ENCODE measurements at places on chromosomes 5 and 9.
A peak's percentile ranks its signal among the peaks of the same experiment; 100 is the strongest.

- no peak for DNase-seq
Observed at GRCh38 chr9:2872931-2873323, 29.0 kb upstream of the PUM3 start.

DNA sequence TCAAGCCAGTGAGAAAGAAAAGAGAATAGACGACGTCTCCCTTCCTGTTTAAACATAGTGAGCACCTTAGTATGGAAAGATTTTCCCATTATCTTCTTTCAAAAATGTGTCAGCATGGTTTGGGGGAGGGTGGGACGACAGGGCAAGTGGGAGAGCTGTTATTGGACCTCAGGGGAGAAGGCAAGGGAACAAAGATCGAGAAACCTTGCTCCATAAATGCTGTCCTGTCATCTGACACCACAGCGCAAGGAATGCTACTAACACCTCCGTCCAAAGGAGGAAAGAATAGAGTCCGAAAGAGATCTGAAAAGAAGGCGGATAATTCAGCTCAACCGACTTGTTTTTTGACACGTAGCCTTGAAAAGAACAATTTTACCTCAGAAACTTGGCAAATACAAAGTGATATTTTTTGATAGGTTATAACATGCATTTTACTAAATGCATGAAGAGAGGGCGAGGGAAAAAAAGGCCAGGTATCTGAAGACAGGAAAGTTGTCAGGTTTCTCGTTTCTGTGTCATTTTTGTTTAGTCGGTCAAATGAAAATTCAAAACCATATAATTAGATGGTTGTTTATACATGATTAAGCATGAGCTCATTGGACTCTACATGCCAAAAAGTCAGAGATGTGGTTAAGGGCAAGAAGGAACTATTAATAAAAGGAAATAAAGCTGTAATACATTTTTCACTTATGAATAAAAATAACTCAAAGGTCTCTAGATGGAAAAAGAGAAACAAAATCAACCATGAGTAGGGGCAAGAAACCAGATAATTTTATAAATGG, 155.7 kb downstream of the GLIS3 start:
- DNase-seq: no peak

GRCh38 chr9:137202966-137203365, 2.4 kb upstream of the TPRN start:
- no peak for DNase-seq

- no peak for DNase-seq
Observed at GRCh38 chr9:111730937-111731567, 63.7 kb downstream of the SHOC1 start.

DNA sequence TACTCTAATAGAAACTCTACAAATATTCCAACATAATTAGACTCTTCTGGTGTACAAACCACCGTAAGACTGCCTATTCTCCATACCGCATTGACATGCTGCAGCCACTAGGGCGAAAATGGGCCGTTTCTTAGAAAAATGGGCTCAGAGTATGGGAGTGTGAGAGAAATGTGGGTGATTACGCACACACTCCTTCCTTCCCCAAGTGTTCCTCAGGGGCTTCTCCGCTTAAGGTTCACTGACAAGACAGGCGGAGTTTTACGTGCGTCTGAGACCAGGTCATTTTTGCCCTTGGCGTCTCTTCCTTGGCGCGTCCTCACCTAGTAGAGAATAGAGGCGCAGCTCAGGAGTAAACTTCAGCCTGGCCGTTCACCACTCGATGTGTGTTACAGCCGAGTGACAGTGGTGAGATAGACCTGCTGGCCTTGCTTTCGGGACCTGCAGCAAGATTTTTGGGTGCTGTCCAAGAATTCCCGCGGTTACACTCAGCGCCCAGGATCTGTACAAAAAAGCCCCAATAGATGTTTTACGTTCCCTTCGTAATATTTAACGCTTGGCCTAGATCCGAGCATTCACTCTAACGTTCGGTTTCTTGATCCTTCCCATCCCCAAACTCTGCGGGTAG, 1.8 kb upstream of the NTRK2 start:
- DNase-seq: peak; percentile 63

GRCh38 chr9:96661711-96662110, 6.6 kb upstream of the PRXL2C start:
- no peak for DNase-seq

- DNase-seq: no peak
Observed at GRCh38 chr9:20312732-20313131, 309.6 kb downstream of the MLLT3 start.

DNA sequence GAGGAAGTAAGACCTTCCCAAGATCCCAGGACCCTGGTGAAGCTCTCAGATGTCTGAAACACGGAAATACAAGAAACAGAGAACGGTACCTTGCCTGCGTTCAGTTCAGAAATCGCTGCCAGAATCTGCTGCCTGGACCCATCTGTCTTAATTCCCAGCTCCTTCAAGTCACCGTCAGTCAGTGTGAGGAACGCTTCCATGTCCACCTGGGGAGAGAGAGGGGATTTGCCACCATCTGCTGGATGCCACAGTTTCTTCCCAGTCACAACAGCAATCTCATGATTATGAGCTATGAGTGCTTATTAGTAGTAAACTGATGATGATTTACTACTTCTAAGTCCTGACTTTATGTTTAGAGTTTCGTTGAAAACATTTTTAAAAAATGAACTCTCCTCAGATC, 36.7 kb upstream of the GABBR2 start:
- DNase-seq: no peak

DNA sequence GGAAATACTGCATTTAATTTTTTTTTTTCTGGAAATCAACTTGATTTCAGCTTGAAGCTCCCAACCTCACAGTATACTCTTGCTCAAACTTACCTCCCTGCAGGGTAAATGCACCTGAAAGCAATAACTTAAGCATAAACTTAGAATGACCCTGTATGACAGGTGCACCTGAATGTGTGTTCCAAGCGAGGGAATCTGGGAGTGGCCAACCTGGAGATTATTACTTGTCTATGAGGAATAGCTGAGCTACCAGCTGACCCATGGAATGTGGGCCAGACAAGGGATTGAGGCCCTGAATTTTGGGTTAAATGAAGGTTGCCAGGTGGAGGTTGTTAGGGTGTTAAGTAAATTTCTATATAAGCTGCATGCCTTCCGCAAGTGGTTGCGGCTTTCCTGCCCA, 140.6 kb downstream of the OSTF1 start:
- DNase-seq: no peak

DNA sequence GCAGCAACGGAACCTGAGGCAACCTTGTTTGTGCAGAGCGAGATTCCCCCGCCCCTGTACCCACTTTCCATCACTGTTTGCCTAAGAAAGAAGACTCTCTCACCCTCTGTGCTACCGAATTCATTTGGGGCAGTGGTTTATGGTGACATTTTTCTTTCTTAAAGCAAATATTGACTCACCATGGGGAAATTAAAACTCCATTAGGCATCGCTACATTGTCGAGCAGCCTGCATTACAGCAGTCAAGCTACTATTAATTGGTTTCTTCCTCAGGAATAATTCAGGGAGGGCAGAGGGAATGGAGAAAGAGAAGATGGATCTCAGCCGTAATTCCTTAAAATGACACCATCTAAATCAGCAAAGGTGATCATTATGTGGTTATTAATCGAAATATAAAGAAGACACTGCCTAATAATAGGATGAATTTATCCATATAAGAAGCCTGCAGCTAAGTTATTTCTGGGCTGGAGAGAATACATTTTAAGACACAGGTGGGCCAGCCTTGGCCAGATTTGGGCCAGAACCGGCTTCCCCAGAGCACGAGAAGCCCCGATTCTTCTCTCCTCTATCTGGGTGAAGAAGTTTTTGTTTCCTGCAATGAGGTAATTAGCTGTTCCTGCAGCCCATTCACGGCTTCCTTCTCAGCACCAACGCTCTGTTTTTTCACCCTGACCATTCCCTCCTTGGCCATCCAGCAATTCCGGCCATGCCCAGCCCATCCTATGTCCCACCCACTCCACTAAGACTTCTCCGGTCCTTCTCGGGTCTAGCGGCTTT, 16.8 kb downstream of the CFAP77 start:
- DNase-seq: no peak

DNA sequence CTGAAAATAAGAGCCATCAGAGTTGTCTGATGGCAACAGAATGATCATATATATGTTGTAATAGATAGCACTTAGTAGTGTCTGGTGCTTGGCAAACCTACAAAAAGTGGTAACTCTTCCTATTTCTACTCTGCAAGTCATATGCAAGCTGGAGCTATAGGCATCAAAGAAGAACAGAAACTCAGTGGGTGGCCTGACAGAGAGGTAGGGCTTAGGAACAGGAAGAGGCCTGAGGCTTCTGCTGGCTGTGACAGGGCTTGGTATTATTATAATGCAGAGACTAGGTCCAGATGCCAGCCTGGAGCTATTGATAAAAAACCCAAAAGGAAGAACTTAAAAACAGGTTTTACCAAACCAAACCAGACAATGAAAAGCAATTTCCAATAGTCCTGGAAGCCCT, 4.4 kb upstream of the DIAPH1 start:
- no peak for DNase-seq

- DNase-seq: no peak
Observed at GRCh38 chr9:109439378-109440116, 58.6 kb downstream of the PTPN3 start.

DNA sequence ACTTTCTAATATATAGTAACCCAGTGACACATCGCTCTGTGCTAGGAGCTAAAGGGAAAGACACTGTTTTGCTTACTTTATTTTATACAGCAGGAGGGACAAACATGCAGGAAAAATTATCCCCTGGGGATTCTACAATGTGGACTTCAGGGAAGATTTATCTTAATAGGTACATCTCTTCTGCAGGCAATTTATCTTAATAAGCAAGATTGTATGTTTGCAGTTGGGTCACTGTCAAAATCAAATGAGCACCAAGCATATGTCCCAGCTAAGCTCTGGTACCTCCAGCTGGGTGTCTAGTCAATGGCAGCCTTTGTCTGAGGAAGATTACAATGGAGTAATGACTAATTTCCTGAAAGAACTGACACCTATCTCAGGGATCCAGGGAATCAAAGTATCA, 309.9 kb upstream of the PANK3 start:
- no peak for DNase-seq

DNA sequence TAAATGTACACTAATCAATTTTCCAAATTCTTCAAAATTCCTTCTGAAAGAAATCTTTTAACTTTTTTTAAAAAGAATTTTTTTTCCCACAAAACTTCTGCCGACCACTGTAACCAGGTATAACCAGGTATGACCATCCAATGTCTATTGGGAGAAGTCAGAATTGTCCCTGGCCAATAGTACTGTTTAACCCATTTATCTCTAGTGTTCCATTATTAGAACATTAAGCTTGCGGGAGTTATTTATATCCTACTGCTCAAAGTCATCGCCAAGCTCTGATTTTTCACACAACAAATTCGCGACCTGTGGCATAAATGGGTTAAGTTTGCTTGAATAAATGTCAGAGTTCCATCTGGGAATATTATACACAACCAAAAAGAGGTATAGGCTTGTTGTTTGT, 343.2 kb downstream of the ANXA1 start:
- no peak for DNase-seq

DNA sequence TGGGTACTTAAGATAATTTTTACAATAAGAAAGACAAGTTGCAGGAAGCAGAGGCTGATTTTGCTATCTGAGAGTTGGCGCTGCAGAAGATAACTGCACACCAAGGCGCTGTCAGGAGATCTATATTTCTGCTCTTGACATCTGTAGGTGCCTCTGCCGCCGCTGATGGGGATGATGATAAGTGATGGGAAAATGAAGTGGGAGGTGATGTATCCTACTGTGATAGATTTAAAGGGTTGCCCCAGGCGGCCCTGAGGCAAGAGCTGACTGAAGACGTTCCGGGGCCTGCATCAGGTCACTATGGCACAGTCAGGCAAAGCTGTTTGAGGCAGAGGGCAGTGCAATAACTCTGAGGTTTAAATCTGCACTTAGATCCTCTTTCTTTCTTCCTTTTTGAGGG, 78.1 kb downstream of the SNCAIP start:
- DNase-seq: no peak

- DNase-seq: no peak
Observed at GRCh38 chr9:130522233-130522808, 57.1 kb upstream of the FUBP3 start.

DNA sequence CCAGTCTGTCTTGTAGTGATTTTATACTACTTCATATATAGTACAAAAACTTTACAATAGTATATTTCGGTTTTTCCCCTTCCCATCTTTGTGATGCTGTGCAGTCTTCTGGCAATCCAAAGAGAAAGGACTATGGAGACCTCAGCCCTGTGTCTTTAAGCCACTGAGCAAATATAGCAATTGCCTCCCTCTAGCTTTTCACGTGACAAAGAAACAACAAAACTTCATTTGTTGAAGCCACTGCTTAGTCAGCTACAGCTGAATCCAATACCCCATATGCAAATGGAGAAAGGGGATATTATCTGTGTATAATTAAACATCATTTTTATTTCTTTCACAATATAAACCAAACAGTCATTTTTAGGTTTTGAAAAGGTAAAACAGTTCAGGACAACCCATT, 142.8 kb upstream of the STK32A start:
- DNase-seq: no peak

DNA sequence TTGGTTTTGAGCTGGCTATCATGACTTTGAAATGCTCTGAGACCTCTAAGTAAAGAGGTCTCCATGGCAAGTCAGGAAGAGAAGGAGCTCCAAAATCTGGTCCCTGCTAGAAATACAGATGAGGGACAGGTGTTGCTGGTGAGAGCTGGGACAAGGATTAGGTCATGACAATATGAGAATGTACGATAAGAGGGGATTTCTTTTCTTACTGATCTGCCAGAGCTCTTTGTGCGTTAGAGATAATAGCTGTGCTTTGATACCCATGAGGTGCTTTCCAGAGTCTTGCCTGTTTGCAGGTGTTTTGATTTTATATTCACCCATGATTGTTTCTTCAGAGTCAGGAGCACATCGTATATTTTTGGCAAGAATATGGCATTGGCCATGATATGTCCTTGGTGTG, 56.5 kb downstream of the ANKRD33B start:
- DNase-seq: no peak

DNA sequence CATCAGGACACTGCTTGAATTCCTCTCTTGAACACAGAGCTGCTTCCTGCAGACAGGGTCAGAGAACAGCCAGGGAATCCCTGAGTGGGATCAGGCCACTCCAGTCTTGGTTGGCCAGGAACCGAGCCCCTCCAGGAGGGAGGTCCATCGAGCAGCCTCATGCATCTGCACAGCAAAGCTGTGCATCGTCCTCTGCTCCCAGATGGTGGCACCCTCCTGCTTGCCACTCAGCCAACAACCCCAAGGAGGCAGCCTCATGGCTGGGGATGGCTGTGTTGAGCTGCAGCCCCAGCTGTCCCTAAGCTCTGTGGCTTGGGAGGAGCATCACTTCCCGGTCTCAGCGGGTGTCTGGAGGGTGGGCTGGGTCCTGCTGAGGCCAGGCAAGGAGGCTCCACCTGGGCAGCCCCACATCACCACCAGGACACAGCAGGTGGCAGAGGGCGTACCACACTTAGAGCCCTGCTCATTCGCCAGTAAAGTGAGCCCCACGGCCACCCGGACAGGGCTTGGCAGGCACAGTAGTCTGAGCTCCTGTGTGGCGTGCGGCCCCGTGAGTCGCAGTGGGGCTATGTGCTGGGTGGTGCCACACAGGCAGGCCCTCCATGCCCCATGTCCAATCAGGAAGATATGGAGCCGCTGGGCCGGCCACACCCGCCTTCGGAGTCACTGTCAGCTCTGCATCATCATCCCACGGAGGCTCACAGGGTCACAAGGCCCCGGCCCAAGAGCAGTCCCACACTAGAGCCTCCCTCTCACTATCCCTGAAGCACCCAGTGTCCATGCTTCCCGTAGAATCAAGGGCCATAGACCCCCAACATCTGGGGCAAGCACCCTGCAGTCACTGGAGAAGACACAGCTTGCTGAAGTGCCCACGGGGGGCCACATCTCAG, 11.9 kb downstream of the LPCAT1 start:
- peak; percentile 24 for DNase-seq

- DNase-seq: peak; percentile 79
Observed at GRCh38 chr5:36744773-36745589, 131.6 kb upstream of the NIPBL start.

Data from right hindlimb (tissue), 1 donor.